ENCODE measurements at places on chromosomes 6 and 20. TPM values are rescaled to one million over a fixed set of nuclear protein-coding genes. Genes with fewer than 3 reads are reported as not detected.

The JAG1 gene
- 1.3 TPM for total RNA-seq

The PCK1 gene
- total RNA-seq: not detected

The PCIF1 gene
- total RNA-seq: 28.5 TPM

The FAM209B gene
- total RNA-seq: 1.2 TPM

The BPIFB2 gene
- total RNA-seq: not detected

The ADAT2 gene
- total RNA-seq: 39.0 TPM

The DEFB132 gene
- not detected for total RNA-seq

The PGK2 gene
- not detected for total RNA-seq

The AFDN gene
- 75.9 TPM for total RNA-seq

The TBXT gene
- total RNA-seq: not detected

Data from activated T-helper 1 cell treated with anti-CD3 and anti-CD28 coated beads, Interleukin-12 subunit alpha, Interleukin-12 subunit beta, Interleukin-2, Interleukin-4 antibody, amounts not matched to agents 30 ng/mL and 10 ng/mL and 1 ng/mL, durations not matched to agents 14 hours and 24 hours and 36 hours (primary cell).